ENCODE measurements at places on chromosomes 12 and 14.
A peak's percentile ranks its signal among the peaks of the same experiment; 100 is the strongest.

GRCh38 chr12:49916129-49916919, 12.6 kb upstream of the FAIM2 start:
- DNase-seq: no peak

GRCh38 chr12:67434671-67435370, 165.7 kb downstream of the CAND1 start:
- DNase-seq: peak; percentile 77

DNA sequence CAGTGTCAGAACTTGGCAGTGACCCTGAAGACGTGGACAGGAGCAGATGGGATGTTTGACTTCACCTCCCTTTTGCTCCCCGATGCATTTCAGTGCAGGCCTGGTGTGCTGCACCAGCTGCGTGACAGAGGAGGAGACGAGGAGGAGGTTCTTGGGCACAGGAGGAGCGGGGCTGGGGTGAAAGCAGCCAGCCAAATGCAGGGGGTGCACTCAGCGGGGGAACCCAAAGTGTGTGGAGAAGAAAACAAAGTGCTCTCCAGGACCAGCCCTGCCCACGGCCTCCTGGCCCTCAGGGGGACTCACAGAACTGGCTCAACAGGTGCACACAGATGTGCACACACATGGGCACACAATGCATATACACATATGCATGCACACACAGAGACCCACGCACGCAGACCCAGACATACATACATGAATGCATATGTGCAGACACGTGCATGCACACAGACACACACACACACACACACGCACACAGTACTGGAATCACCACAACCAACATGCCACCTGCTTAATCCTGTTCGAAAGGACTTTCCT, 91.7 kb upstream of the SFSWAP start:
- no peak for DNase-seq

DNA sequence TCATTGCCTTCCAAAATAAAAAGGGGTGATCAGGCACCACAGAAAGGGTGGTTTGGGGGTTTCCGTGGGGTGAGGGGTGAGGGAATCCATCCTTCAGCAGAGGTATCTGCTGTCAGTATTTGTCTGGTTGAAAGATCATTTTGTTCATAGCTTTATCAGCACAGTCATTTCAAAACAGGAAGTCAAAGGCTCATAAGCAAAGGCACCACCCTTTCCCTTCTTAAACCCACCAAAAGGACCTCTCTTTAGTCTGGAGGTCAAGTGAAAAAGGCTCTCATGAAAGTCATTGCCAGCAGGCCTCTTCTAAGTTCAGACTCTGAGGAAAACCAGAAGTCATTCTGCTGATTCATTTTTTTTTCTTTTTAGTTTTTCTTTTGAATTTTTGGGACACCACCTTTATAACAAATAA, 6.2 kb downstream of the CHST11 start:
- DNase-seq: peak; percentile 39

DNA sequence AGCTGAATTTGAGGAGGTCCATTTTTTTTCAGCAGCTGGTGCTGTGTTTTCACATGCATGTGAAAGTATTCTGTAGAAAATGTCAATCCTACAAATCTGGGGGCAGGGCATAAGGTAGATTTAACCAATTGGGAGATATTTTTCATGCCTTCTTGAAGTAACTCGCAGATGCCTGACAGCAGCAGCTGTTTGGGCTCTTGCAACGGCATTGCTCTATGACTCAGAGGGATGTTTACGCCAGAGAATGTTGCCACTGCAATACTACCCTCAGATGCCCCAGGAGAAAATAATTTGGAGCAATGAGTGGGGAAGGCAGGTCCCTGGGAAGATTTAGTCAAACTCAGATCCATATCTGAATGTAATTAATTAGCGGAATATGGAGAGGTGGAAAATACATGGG, 42.5 kb upstream of the MYBPC1 start:
- no peak for DNase-seq

- peak; percentile 52 for DNase-seq
These were observed 35.3 kb downstream of the PITPNM2 start for GRCh38 chr12:123115409-123116121.

DNA sequence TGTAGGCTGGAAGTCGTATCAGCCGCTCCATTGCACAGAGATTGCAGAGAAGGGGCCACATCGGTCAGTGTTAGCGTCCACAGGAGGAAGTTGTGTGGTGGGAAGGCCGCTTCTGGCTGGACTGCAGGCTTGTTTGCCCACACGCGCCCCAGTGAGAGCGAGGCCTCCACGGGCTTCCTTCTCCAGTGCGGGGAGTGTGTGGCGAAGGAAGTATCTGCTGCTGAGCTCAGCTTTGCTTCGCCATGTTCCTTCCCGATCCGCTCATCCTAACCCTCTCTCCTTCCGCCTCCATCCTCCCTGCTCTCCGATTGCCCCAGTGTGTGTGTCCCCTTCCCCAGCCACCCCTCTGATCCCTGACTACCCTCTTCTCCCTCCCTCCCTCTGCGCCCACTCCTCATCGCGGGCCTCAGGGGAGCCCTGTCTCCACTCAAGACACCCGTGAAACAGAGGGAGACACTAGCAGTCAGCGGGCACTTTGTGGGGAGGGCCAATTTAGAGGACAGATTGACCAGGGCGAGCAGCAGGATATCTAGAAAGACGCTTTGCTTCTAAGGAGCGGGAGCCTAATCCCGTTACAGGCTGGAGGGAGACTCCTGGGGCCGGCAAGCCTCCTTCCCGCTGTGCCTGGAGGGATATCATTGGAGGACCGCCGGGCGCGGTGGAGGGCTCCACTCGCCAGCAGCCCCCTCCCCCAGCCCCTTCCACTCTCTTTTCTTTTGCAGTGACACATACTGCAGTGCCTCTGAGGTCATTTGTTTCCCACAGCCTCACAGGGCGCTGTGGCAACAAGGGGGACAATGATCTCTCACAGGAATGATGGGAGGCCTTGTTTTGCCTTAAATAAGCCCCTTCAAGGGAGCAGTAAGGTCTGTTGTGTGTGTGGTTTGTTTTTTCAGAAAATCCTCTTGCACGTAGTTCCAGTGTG, 428.8 kb downstream of the ZFP36L1 start:
- DNase-seq: peak; percentile 81

- DNase-seq: no peak
These were observed 8.0 kb downstream of the ANKS1B start for GRCh38 chr12:99976762-99977161.

DNA sequence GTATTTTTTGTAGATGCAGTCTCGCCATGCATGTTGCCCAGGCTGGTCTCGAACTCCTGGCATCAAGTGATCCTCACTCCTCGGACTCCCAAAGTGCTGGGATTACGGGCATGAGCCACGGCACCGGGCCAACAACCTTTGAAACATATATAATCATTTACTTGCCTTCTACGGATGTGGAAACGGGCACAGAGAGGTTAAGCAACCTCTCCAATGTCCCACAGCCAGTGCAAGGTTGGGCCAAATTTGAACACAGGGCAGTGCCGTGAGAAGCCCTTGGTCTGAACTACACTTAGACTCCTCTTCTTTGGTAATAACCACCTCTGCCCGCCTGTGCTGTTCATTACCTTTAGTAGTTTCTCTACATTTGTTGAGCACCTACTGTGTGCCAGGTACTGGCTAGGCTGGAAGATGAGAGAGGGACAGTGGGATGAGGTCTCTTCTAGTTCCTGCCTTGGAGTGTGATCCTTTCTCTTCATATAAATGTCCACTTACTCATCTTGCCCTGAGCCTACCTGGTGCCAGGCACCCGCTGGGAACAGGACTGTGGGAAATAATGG, 2.2 kb downstream of the DDX54 start:
- no peak for DNase-seq

- DNase-seq: no peak
These were observed 157.3 kb upstream of the DDHD1 start for GRCh38 chr14:53310412-53310811.

GRCh38 chr12:111445726-111446581, 40.2 kb downstream of the SH2B3 start:
- DNase-seq: no peak

Measured in suppressor macrophage treated with lipopolysaccharide for 1 hour (primary cell).